ENCODE measurements at places on chromosomes 2 and 18.

DNA sequence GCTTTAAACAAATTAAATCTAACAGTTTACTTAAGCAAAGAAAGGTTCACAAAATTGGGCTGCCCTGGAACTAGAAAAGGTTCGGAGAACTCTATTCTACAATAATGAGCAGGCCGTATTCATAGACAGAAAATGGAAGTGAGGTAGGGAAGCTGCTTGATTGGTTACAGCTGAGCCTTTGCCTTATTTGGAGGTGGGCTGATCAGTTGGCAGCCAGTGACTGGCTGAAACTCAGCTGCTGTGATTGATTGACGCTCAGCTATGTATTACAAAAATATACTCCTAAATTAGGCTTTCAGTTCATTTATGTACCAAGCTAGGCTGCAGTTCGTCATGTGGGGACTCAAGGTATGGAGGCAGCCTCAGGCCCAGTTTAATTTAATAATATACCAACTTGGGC, 42.3 kb upstream of the TTR start:
- DNase-seq = no peak

DNA sequence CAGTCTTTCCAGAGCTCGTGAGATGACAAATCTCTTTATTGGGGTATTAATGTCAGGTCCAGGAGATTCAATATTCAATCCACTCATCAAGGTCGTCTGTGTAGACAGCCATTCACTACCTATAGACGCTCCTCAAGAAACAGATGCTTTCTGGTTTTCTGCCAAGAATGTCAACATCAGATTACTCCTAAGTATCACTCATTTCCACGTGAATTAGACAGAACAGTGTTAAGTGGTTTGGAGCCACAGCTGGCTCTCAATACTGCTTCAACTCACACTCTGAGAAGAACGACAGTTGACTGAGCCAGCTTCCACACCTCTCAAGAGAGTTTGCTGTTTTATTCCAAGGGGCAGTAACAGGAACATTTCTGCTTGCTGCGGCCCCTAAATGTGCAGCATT, 113.5 kb upstream of the NEDD4L start:
- DNase-seq = no peak

DNA sequence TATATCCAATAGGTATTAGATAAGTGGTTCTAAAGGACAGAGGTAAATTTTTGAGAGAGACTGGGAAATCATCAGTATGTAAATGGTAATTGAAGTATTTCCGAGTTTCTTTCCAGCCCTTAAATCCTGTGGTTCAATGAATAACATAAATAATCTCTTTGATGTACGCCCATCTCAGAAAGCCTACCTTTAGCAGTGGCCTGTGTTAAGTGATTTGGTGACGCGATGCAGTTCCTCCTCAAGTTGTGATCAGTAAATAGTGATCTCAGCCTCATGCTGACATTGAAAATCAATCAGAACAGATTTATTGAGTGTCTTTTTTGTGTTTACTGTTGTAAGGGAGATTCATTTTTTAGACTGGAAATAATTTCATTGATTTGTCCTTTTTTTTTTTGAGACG, 137.2 kb upstream of the RASGRP3 start:
- no peak for DNase-seq

GRCh38 chr2:188466761-188467160, 175.1 kb downstream of the GULP1 start:
- DNase-seq = no peak

GRCh38 chr2:132366421-132367180, 50.0 kb upstream of the GPR39 start:
- DNase-seq = no peak

GRCh38 chr2:46119453-46119852, 177.8 kb upstream of the EPAS1 start:
- DNase-seq = no peak

DNA sequence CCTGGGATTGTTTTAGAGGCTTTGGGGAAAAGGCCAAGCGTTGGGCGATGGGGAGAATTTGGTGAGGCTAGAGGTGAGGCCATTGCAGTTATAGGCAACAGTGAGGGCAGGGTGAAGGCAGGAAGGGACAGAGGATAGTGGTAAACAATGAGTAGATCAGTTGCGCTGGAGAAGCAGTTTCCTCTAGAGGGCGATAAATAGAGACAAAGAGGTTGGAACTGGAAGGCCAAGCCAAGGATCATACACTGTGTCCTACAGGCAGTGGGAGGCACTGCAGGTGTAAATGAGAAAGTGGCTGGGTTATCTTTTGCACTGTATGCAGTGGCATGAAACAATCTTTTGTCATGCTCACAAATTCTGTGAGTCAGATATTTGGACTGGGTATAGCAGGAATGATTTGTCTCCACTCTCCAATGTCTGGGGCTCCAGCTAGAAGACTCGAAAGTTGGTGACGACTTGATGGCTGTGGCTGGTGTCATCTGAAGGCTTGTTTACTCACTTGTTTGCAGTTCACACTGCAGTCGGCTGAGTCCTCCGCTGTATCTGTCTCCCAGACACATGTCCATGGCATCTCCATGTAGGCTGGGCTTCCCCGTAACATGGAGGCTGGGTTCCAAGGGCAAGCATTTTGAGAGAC, 82.1 kb downstream of the TNP1 start:
- peak; percentile 8 for DNase-seq

DNA sequence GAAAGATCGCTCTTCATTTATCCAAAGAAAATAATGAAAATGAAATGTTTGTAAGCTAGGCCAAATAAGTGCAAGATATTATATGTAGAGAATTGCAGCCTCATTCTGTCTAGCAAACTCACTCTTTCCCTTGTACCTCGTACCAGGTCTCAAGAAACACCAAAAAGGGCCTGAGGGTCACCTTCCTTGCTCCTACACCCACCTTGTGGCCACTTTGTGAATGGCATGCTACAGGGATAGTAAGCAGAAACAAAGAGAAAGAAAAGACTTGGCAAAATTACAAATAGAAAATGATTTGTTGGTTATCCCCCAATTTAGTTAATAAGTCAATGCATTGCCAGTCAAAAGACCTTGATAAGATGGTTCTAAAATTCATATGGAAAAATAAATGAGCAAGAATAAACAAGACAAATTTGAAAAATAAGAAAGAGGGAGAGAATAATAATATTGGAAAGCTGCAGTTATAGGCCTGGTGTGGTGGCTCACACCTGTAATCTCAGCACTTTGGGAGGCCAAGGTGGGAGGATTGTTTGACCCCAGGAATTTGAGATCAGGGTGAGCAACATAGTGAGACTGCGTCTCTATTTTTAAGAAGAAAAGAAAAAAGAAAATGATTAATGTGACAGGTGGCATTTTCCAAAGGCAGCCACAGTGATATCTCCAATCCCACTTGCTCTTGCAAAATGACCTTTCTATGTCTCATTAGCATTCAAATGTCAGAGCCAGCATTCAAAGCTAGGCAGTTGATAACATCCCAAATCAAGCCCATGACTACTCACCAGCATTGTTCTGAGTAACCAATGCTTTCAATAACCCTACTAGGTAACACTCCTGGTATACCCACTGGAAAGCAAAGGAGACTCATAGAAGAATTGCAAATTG, 38.8 kb upstream of the BMP10 start:
- DNase-seq = peak; percentile 28

DNA sequence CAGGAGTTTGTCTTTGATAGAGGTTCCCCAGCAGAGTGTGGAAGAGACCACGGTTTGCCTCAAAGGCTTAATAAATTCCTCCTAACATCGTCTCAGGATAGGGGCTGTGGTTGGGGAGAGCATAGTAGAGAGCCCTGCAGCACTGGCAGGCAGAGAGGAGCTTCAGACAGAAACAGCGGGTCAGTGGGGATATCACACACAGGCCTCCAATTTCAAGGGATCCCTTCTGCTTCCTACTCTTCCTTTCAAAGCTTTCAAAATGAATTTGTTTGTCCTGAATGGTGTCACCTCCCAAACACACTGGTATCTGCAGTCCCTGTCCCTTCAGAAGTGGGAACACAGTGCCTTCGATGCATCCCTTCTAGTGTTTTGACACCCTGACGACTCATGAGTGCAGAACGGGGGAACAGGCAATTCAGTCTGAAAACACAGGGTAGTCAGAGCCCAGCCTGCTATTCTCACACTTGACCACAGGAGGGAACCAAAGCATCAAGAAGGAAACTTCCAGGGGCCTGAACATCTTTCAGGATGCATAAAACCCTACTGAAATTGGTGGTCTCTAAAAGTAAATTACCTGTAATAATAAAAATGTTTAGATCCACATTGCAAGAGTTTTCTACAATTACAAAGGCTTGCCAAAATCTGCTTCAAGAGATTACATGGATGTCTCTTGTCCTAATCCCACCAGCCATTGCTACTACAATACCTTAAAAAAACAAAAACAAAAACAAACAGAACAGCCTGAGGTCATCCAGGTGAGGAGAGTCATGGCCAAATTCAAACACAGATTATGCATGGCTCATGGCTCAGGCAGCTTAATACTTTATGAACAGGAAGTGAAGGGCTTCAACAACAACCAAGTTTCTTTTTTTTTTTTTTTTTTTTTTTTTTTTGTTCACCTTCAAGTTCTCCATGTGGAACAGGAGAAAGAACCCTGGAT, 49.8 kb downstream of the SLC14A2 start:
- DNase-seq = peak; percentile 17

GRCh38 chr18:1916869-1917523, 654.3 kb downstream of the METTL4 start:
- no peak for DNase-seq

- no peak for DNase-seq
These were observed 218.9 kb downstream of the NDUFA10 start for GRCh38 chr2:239806276-239806675.

DNA sequence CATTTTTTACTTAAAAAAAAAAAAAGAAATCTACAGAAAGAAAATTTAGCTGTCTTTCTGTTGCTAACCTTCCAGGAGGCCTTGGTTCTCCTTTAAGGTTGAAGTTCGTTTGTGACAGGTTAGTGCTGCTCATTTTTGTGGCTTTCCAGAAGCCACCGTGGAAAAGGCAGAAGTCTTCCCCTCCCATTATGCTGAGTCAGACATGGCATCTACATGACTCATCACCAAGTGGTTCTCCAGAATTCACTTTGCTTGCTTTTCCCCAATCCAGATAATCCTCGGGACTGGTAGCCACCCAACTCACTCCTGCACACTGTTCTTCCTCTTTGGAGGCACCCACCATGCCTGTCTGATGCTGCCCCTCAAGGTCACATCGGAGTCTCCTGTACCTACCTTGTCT, 228.7 kb downstream of the PIK3C3 start:
- DNase-seq = no peak

DNA sequence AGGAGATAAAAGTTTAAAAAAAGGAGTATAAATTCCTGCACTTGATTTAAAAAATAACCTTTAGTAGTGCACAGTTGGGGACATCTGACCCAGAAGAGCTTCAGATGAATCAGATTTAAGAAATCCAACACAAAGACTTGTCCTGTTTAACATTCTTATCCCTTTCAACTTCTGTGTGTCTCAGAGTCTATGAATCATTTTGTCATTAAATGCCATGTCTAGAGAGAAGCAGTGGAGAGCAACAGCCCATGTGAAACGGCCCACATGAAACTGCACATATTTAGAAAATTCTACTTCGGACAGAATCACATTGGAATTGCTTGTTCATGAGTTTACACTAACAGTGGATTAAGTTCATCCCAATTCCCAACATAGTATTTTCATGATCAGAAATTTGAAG, 278.6 kb downstream of the SLC8A1 start:
- DNase-seq = no peak

DNA sequence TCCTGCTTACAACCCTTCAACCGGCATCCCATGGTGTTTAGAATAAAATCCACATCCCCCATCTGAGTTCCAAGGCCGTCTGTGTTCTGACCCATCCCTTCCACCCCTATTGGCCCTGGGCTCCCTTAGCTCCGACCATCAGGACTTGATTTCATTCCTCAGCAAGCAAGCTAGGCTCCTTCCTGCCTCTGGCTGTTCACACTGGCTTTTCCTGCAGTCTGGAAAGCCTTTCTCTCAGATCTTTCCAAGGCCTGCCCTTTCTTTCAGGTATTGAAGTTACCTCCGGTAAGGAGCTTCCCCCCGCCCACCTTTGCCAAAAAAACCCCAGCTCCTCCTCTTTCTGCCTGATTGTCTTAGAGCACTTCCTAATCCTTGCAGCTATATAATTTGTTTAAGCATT, 86.8 kb downstream of the CLIP4 start:
- no peak for DNase-seq

DNA sequence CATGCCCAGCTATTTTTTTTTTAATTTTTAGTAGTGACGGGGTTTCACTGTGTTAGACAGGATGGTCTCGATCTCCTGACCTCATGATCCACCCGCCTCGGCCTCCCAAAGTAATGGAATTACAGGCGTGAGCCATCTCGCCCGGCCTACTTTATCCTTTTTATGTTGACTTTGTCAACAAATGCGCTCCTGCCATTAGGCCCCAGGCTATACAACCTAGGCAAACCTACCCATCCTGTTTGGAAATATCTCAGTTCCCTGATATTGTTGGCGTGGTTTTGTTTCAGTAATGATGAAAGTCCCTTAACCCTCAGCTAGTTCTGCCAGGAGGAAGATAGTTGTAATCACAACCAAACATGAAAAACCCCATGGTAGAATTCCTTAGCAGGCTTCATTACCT, 249.4 kb upstream of the SOX11 start:
- DNase-seq = no peak

DNA sequence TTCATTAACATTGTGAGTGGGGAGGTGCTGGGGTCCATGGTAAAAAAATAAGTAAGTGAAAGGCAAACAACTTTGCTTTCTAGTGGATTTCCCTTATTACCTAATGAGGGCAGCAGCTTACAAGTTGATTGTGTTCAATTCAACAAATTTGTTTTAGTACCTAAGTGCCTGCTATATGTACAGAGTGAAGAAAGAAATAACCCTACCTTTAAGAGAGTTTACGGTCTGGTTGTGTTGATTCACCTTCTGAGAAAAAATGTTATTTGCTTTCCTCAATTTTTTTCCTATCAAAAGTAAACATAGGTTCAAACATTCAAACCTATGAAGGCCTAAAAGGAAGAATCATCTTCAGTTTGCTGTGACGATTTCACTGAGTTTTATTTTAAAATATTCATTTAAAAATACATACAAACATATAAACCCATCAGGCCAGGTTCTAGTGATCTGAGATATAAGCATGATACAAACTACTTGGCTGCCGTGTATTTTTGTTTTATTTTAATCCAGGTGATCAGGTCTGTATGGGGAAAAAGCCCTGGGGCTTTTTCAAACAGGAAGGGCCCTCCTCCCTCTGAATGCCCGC, 1.5 kb upstream of the SPTBN1 start:
- DNase-seq = no peak

- peak; percentile 12 for DNase-seq
These were observed 456 bp downstream of the LRP1B start for GRCh38 chr2:142130111-142131009.

- no peak for DNase-seq
These were observed 730.8 kb downstream of the DCC start for GRCh38 chr18:53070788-53071187.

- no peak for DNase-seq
These were observed 985.0 kb downstream of the DPP10 start for GRCh38 chr2:115427436-115427835.

DNA sequence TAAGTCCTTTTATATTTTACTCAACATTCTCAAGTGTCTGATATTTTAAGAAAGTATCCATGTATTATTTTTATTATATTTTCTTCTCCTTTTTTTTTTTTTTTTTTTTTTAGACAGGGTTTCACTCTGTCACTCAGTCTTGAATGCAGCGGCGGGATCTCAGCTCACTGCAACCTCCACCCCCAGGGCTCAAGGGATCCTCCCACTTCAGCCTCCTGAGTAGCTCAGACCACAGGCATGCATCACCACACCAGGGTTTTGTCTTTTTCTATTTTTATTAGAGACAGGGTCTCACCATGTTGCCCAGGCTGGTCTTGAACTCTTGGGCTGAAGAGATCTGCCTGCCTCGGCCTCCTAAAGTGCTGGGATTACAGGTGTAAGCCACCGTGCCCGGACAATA, 212.1 kb downstream of the TCF4 start:
- no peak for DNase-seq

All from NCI-H1048 (cell line).